ENCODE measurements at places on chromosomes 2 and 18.

DNA sequence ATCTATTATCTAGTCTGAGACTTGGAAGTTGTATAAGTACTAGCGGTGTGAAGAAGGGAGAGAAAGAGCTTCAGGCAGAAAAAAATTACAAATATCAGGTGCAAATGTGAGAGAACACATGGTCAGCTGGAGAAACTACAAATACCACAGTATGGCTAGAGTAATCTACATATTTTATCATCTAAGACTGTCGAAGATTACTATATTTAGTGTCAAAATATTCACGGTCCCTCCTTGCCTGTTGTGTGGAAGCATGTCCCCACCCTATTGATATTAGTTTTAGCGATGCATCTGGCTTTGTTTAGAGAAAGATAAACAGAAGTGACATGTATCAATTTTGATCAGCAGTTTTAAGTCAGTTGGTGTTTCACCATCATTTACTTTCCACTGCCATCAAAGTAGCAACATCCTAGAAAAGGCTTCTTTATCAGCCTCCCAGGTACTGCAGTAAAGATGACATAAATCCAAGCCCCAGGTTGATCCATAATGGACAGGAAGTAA is 90.5 kb upstream of the ITGA4 start:
- DNase-seq, result no peak

GRCh38 chr2:239002954-239003623 is 155.2 kb downstream of the TWIST2 start:
- DNase-seq, result no peak

DNA sequence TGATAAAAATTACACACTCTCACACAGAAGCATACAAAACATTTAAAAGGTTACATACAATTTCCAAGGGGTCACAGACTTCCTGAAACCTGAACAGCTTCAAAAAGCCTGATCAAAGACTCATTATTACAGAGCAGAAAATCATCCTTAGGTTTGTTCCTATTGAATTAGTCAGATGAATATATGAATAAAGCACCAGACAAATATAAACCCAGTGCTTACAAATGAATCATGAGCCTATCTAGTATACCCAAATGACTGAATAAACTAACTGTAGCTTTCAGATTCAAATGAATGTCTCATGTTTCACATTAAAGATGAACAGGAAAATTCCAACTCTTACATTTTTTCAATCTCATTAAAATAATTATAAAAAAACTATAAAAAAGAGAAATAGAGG is 550.3 kb downstream of the SUCLG1 start:
- no peak for DNase-seq

GRCh38 chr2:118473846-118474540 is 373.5 kb downstream of the EN1 start:
- DNase-seq, result no peak

GRCh38 chr18:22728481-22729105 is 204.5 kb upstream of the RBBP8 start:
- no peak for DNase-seq

- no peak for DNase-seq
Measured at GRCh38 chr2:51995293-51995692, 963.4 kb upstream of the NRXN1 start.

GRCh38 chr2:120348134-120348736 is 2.3 kb downstream of the INHBB start:
- DNase-seq, result no peak

GRCh38 chr2:187783446-187783845 is 229.2 kb upstream of the TFPI start:
- DNase-seq, result no peak

DNA sequence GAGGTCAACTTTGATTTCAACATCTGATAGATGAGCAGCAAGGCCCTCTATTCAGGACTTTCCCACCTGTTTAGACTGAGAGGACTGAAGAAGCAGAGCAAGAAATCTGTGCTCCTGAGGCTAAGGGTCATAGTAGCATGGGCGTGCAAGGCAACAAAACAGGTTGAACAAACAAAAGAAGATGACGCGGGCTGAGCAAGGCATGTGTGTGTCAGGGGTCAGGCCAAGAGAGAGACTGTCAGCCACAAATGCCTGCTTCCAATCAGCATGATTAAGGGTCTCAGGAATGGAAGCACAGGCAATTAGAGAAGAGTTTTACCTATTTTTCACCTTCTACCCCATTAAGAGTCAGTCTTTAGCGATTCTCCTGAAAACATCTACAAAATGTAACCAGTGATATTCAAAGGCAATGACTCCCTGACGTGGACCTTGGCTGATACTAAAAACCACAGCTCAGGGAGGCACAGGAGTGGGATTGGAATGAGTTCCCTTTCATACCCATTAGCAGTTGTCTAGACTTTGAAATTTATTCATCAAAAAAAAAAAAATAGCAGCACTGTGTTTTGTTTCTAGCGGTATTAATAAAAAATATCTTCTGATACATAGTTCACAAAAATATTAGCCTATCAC is 81.9 kb downstream of the DYNAP start:
- DNase-seq, result no peak

DNA sequence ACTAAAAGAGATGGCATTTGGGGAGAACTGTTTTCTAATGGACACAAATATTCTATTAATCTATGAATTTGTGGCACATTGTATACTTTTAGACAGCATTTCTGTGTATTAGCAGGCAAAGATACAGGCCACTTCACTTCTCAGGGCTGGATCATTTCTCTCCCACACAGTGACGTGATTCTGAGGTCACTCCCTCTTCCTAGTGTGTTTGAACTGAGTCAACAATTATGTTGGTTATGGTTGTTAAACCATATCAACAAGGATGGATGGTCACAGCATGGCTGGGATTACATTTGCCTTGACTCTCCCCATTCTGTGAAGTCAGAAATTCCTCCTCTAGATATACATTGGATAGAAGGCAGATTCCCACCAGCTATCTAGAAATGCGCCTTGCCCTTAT is 11.6 kb downstream of the NOSTRIN start:
- DNase-seq, result no peak

GRCh38 chr2:147659051-147659450 is 185.8 kb upstream of the ACVR2A start:
- DNase-seq, result no peak

DNA sequence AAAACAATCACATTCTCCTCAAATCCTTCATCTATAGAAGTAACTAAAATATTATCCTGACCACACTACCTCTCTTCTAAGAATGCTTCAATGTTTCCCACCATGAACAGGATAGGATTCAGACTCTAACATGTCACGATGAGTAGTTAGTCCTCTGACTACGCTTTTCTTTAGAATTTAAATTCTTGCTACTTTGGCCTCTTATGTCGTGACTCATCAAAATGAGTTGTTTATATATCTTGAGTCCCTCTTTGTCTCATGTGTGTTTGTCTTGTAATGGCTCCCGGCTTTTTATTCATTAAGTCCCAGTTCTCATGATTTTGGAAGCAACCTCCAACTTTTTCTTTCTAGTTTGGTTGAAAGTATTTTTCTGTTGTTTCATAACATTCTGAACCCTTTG is 1289.2 kb downstream of the DSC3 start:
- no peak for DNase-seq

DNA sequence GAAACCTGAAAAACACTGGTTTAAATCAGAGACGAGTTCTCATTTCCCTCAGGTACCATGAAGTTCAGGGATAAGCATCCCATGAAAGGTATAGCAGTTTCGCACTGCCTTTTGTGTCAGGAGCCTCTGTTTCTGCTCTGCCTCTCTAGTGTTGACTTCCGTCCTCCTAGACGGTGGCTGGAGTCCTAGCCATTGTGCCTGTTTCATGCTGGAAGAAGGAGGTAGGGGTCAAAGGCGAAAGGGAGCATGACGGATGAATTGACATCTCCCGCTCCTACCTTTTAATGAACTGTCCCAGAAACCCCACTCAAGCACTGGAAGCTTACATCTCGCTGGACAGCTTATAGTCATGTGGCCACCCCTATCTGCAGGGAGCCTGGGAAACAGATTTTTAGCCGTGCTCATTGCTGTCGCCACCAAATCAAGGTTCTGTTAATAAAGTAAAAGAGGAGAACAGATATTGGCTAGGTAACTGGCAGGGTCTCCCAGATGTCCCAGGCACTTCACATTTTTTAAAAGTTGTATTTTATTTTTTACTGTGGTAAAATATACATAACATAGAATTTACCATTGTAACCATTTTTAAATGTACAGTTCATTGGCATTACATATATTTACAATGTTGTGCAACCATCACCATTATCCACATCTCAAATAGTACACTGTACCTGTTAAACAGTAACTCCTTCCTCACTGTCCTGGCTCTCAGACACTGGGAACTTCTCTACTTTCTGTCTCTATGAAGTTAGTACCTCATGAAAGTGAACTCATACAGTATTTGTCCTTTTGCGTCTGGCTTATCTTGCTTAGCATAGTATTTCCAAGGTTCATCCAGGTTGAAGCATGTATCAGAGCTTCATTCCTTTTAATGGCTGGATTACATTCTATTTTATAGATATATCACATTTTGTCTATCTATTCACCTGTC is 55.0 kb upstream of the CTLA4 start:
- DNase-seq, result no peak

DNA sequence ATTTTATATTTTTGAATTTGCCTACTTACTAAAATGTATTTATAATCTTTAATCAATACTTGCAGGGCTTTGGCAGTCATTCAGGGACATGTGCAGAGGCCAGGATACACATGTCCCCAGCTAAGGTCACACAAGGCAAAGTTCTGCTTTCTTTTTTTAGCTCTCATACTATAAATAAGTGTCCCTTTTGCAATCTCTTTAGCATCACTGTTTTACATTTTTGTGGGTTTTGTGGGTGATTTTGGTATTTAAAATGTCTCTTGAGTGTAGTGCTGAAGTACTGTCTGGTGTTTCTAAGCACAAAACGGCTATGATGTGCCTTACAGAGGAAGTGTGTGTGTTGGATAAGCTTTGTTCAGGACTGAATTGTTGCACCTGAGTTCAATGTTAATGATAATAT is 309.0 kb upstream of the GULP1 start:
- DNase-seq, result no peak

DNA sequence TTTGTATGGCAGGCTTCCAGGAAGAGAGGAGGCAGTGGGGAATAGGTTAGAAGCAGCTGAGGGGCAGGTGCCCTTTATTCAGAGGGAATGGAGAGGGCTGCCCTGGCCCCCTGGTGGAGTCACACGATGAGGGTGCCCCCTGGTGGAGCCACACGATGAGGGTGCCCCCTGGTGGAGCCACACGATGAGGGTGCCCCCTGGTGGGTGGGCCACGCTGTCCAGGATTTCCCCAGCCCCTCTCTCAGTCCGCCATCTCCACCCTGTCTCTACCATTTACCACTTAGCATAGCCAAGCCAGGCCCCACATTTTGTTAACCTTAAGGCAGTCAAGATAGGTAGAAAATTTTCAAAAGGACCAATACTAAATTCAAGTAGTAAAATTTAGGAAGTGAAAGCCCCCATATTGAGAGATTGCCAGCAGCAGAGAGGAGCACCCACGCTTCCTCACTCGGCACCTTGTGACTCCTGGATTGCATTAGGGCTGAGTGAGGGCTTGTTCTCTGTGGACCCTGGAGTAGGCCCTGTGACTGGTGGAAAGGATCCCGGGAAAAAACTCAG is 10.4 kb upstream of the FAM228A start:
- no peak for DNase-seq

DNA sequence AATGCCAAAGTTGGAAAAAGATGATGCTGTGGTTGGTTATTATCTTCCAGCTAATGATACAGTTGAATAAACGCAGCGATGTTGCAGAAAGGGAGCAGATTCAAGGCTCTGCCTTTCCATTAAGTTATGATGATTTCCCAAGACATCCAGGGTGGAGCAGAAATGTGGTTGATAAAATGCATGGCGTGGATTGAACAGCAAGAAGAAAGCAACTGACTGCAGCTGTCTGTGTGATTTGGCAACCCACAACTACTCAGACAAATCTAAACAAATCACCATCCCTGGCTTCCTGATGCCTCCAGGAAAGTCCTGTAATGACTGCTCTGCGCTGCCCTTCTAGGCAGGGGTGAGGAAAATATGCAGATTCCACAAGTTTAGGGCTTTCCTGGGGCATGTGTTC is 166.3 kb downstream of the NRP2 start:
- DNase-seq, result no peak

- DNase-seq, result no peak
Measured at GRCh38 chr2:73984203-73984921, at the start of gene TET3. TET3 (plus strand) TSS chr2:73984910; CDS start chr2:73986404, 1,494 bp downstream.

- no peak for DNase-seq
Measured at GRCh38 chr2:235858881-235859280, 309.3 kb downstream of the GBX2 start.

GRCh38 chr2:134500211-134500935 is 218.4 kb downstream of the TMEM163 start:
- no peak for DNase-seq

- DNase-seq, result no peak
Measured at GRCh38 chr2:116754381-116755101, 1060.0 kb upstream of the DDX18 start.

DNA sequence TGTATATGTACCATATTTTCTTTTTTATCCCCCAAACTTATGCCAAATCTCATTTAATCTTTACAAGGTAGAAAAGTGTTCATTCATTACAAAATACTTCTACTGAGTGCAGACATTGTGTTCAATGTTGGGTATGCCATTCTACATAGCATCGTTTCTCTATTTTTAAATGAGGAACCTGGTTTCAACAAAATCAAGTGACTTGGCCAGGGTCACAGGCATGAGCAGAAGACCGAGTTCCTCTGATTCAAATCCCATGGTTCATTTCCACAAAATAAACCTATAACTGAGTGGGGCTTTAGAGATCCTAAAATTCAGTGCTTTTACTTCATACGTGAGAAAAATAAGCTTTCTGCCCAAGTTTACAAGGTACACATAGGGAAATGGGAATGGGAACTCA is 81.4 kb upstream of the RASGRP3 start:
- DNase-seq, result no peak

DNA sequence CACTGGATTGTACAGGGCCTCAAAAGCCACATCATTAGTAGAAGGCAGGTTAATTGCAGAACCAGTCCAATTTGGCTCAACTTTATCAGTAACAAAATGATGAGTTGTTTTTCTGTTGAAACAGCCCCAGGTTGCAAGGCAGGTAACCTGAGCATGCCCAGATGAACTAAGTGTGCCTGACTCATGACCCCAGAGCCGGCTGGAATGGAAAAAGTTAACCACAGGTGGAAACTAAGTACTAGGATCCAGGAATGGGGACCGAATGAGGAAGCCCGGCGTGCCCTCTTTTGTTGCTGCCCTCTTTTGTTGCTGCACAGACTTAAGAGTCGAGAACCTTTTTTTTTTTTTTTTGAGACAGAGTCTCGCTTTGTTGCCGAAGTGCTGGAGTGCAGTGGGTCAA is 79.5 kb upstream of the YWHAQ start:
- DNase-seq, result no peak

GRCh38 chr2:215784371-215784783 is 229.0 kb downstream of the MREG start:
- no peak for DNase-seq
